ENCODE measurements at places on chromosomes 11 and 22. TPM values are rescaled to one million over a fixed set of nuclear protein-coding genes. Genes with fewer than 3 reads are reported as not detected.

The TMEM121B gene
- polyA plus RNA-seq = not detected

The ADAMTS8 gene
- polyA plus RNA-seq = not detected

The SHANK3 gene
- polyA plus RNA-seq = 6.5 TPM

The KRTAP5-9 gene
- 0.42 TPM for polyA plus RNA-seq

The WBP2NL gene
- not detected for polyA plus RNA-seq

The RFPL2 gene
- not detected for polyA plus RNA-seq

The NNMT gene
- polyA plus RNA-seq = not detected

The CCDC89 gene
- polyA plus RNA-seq = not detected

The UFD1 gene
- 47.9 TPM for polyA plus RNA-seq

The CABP7 gene
- polyA plus RNA-seq = 0.08 TPM

DNA sequence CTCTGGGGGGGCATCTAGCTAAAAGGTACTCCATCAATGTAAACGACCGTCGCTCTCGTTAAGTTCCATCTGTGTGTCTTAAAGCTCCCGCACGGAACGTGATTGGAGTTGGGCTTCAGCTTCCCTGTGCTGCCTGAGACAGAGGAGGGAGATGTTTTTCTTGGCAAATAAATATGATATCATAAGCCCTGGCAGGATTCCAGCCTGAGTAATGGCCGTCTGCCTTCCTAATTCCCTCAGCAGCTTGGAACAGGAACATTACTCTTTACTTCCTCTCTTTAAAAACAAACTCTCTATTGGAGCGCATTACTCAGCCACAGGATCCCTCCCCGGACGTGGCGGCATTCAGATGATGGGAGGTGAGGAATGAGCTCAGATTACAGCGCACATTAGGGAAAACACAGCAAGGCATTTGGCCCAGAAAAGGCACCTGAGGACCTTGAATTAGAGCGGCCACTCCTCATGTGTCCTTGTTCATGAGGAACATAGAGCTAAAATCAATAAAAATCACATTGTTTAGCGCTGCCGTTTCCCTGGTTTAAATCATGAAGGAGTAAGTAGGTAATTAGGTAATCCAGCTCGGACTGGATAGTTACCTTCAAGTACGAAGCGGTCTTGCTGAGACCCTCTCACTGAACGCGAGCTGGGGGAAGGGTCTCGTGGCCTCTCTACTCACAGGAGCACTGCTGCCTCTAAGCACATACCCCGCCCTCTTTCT lies 230.4 kb downstream of the ST3GAL4 start:
- no peaks in the 10 kb centered on the region for H3K36me3 ChIP-seq
- DNase-seq = no peak
- H3K27ac ChIP-seq = no peak overlapping the region
- no peak overlapping the region for H3K4me3 ChIP-seq

DNA sequence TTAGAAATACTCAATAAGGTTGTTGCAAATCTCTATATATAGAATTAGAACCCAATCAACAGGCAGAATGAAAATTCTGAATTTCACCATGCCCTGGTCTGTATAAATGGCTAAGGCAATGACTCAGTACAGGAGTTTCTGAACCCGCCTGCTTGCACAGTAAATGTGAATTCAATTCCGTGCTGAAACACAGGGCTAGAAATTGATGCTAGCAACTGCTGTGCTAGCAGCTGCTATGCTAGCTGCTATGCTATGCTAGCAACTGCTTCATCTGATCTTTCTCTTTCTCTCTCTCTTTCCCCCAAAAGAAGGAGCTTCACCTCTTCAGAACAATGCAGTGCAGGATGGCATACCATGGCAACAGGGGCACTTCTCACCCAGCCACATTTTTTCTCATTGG lies 9.7 kb upstream of the OR52J3 start:
- no peak overlapping the region for H3K4me3 ChIP-seq
- DNase-seq = no peak
- H3K27me3 ChIP-seq = no peaks in the 10 kb centered on the region
- H3K36me3 ChIP-seq = no peaks in the 10 kb centered on the region
- no peak overlapping the region for H3K27ac ChIP-seq

DNA sequence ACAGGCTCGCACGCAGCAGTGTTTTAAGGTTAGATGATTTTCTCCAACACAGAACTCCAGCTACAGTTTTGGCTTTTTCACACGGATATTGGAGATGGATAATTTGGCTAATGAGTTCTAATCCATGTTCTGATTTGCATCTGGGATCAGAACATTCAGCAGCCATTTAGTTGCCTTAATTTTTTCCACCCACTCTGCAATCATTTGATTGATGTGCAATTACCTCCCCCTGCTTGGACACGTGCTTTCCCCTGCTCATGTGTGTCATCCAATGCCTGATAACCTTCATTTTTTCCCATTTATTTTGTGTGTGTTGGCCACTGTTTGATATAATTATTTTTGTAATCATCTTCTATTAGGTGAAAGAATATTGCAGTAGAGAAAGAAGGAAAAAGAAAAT lies 257.8 kb downstream of the ST3GAL4 start:
- H3K27me3 ChIP-seq = peaks cover 5% of the 10 kb centered on the region
- no peak overlapping the region for H3K4me3 ChIP-seq
- no peaks in the 10 kb centered on the region for H3K36me3 ChIP-seq
- DNase-seq = no peak
- no peak overlapping the region for H3K27ac ChIP-seq

- DNase-seq = no peak
- H3K27me3 ChIP-seq = no peaks in the 10 kb centered on the region
- H3K4me3 ChIP-seq = no peak overlapping the region
- H3K27ac ChIP-seq = no peak overlapping the region
Measured at GRCh38 chr11:27938011-27938410, 169.9 kb downstream of the KIF18A start.

DNA sequence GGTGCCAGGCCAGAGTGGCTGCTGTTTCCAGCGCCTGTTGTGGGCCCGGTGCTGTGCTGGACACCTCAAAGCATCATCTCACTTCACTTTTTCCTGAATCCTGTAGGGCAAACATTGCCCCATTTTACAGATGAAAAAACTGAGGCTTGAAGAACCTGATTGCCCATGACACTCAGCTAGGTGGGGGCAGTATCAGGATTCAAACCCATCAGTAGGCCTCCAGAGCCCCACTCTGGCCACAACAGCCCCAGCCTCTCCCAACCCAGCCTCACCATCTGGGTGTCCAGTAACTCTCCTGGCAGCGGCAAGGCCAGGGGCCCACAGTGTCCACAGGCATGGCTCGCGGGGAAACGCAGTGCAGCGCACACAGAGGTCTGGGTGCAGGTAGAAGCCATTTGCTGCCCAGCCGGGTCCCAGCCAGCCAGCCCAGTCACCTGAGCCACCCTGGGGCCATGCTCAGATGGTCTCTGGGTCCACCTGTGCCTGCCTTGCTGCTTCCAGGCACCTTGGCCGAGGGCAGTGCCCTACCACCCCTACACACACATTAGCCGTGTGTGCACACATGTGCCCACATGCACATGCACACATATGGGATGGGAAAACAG lies 11.5 kb downstream of the SLC22A12 start:
- no peak overlapping the region for H3K27ac ChIP-seq
- DNase-seq = no peak
- H3K27me3 ChIP-seq = peaks cover 11% of the 10 kb centered on the region
- no peak overlapping the region for H3K4me3 ChIP-seq
- no peaks in the 10 kb centered on the region for H3K4me1 ChIP-seq

GRCh38 chr11:21723678-21724077 lies 469.2 kb upstream of the ANO5 start:
- H3K27ac ChIP-seq = no peak overlapping the region
- H3K4me1 ChIP-seq = no peaks in the 10 kb centered on the region
- H3K36me3 ChIP-seq = no peaks in the 10 kb centered on the region
- no peaks in the 10 kb centered on the region for H3K27me3 ChIP-seq
- H3K4me3 ChIP-seq = no peak overlapping the region

DNA sequence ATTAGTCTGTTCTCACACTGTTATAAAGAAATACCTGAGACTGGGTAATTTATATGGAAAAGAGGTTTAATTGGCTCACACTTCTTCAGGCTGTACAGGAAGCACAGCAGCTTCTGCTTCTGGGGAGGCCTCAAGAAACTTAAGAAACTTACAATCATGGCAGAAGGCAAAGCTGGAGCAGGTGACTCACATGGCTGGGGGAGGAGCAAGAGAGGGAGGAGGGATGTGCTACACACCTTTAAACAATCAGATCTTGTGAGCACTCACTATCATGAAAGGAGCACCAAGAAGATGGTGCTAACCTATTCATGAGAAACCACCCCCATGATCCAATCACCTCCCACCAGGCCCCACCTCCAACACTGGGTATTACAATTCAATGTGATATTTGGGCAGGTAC lies 381.6 kb downstream of the ETS1 start:
- no peaks in the 10 kb centered on the region for H3K36me3 ChIP-seq
- no peak overlapping the region for H3K27ac ChIP-seq
- no peaks in the 10 kb centered on the region for H3K27me3 ChIP-seq
- DNase-seq = no peak

GRCh38 chr11:57402188-57403002 lies 11.9 kb upstream of the PRG2 start:
- no peaks in the 10 kb centered on the region for H3K27me3 ChIP-seq
- no peak for DNase-seq
- H3K4me1 ChIP-seq = peaks cover 24% of the 10 kb centered on the region
- no peak overlapping the region for H3K27ac ChIP-seq
- H3K4me3 ChIP-seq = no peak overlapping the region

DNA sequence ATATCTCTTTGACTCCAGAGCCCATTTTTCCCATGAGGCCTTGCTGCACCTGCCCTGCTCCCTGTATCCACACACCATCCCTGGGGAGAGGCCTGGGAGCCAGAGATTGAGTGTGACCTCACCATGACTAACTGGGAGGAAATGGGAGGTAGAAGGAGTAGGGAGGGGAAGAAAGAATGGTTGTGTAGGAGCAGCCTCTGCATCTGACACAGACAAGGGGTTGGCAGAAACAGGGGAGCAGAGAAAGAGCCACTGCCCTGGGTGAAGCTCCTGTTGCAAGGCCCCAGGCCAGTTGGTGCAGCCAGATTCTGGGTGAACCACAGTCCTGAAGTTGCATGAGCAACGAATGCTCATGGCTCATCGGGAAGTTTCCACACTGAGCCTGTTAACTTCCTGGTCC lies 32.4 kb downstream of the POU2F3 start:
- no peak overlapping the region for H3K4me3 ChIP-seq
- H3K36me3 ChIP-seq = no peaks in the 10 kb centered on the region
- no peaks in the 10 kb centered on the region for H3K27me3 ChIP-seq
- DNase-seq = no peak

DNA sequence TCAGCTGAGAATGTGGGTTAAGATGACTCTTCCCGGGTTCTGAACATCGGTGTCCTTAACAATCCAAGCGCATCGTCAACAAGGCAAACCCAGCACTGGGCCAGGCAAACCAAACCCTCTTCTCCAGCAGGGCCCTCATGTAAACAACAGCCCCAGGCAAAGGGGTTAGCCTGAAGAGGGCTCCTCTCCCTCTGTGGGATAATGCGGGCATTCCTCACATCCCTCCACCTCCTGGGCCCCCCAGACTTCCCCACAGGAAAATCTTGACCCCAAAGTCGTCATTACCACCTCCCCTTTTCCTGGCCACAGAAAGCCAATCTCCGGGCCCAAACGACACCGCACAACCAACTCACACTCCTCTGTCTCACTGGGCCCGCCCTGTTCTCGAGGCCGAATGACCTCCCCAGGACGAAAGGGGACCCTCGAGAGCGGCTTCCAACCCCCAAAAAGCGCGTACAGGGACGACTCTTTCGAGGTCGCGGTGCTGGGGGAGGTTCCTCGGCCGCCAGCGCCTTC lies 566 bp downstream of the DDB1 start:
- H3K27ac ChIP-seq = peak overlapping the region; percentile 91
- H3K4me1 ChIP-seq = peaks cover 75% of the 10 kb centered on the region
- DNase-seq = peak; percentile 52
- no peaks in the 10 kb centered on the region for H3K27me3 ChIP-seq
- peak overlapping the region; percentile 96 for H3K4me3 ChIP-seq

DNA sequence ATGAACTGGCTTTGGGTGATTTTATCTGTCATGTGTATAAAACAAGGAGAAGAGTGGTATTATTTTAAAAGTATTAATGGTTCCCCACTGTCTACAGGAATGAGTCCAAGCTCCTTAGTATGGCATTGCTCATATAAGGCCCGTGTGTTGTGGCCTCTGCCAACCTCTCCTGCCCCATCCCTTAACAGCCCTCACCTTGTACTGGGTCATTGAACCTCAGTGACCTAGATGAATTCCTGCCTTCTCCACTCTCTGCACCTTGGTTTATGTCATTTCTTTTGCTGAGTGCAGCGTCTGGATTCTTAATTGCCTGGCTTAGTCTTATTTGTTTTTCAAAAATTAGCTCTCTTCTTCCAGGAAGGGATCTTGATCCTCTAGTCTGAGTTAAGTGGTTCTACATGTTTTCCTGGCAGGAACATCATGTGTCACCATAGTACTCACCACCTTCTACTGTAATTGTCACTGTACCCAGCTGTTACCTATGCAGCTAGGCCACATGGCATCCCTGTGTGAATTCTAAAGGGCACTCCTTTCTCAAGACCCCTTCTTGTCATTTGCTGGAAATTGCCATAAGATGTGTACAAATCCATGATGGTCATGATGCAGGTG lies 36.2 kb upstream of the POGLUT3 start:
- no peaks in the 10 kb centered on the region for H3K27me3 ChIP-seq
- no peaks in the 10 kb centered on the region for H3K4me1 ChIP-seq
- H3K4me3 ChIP-seq = no peak overlapping the region
- DNase-seq = no peak

- H3K27ac ChIP-seq = no peak overlapping the region
- no peaks in the 10 kb centered on the region for H3K4me1 ChIP-seq
- H3K4me3 ChIP-seq = no peak overlapping the region
- DNase-seq = no peak
- H3K36me3 ChIP-seq = no peaks in the 10 kb centered on the region
Measured at GRCh38 chr22:34036931-34037330, 116.7 kb upstream of the LARGE1 start.

DNA sequence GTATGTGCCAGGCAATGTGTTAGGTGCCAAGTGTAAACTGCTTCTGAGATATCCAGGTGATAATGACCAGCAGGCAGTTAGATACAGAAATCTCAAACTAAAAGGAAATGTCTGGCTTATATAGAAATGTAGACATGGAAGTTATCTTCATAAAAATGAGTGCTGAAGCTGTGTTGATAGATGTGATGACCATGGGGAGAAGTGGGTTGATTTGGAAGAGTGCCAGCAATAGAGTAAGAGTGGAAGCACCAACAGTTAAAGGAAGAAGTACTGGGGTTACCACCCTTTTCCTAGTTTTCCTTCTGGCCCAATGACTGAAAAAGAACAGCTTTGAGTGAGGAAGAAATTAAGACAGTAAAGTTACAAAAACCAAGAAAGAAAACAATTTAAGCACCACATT lies 68.5 kb downstream of the C2CD3 start:
- no peaks in the 10 kb centered on the region for H3K4me1 ChIP-seq
- H3K27me3 ChIP-seq = no peaks in the 10 kb centered on the region

- H3K27me3 ChIP-seq = no peaks in the 10 kb centered on the region
- H3K4me1 ChIP-seq = peaks cover 4% of the 10 kb centered on the region
- H3K27ac ChIP-seq = no peak overlapping the region
- no peak for DNase-seq
- no peak overlapping the region for H3K4me3 ChIP-seq
Measured at GRCh38 chr22:49838771-49839717, 11.4 kb upstream of the BRD1 start.
